NCI-H1417 (cell line): ENCODE measurements at places on chromosomes 2 and 18.

DNA sequence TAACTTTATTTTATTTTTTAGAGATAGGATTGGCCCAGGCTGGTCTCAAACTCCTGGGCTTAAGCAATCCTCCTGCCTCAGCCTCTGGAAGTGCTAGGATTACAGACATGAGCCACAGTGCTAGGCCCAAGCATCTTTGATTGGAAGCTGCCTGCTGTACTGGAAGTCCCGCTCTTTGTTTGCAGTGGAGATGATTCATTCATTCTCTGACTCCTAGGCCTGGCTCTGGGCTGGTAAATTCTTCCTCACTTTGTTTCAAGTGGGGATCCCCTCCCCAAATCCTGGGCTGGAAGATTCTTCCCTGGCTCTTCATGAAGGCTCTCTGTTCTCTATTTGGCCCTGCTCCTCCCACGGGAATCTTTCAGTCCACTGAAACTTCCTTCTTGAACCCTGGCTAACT, 81.9 kb downstream of the NEURL3 start:
- DNase-seq = no peak

DNA sequence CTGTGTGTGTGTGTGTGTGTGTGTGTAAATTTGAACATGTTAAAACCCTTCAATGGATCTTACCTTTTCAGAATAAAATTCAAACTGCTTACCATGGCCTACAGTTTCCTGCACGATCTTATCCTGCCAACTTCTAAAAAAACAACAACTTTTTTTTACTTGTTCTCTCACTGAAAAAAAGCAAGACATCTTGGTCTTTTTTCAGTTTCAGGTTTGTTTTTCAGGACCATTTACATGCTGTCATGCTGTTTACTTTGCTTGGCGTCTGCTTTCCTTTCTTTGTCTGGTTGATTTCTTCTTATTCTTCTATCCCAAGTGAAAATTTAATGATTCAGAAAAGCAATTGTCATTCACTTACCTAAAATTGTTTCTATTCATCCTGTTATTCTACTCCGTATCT, 286.3 kb upstream of the TMEFF2 start:
- DNase-seq = no peak

DNA sequence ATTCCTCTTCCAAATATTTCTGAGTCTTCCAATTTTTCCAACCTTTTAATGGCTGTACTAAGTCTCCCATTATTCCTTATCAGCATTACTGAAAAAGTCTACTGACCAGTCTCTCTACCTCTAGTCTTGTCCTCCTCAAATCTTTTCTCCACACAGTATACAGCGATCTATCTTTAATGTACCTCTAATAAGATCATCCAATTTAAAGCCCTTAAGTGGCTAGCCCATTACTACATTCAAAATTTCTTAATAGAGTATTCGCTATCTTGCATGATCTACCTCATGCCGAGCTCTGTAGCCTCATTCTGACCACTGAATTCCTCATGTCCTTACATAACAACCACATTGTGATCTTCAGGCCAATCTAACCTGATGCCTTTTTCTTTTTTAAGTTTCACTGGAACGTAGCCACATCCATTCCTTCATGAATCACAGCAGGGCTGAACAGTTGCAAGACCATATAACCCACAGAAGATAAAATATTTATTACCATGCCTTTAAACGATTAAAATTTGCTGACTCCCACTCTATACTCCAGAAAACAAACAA, 57.9 kb downstream of the SLC66A3 start:
- DNase-seq = no peak

DNA sequence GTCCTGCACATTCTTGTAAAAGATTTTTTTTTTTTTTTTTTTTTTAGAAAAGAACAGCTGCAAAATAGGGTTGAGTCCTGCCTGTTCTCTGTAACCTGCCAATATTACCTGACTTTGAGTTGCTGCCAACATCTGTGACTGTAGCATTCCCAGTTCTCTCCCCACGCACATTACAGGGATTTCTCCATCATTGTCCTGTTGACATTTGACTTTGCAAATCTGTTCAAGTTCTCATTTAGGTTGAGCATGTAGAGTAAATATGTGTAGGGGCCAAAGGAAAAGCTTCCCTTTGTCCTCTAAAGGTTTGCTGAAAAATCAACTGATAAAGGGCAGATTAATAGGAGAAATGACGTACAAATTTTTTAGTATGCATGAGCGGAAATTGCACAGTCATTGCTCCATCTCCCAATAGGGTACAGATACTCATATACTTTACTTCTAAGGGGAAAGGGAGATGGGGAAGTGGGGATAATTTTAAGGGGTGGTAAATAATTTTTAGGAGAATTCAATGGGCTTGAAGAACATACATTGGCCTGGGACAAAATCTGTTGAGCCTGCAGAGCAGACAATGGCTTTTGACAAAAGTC, 385.5 kb downstream of the PIK3C3 start:
- DNase-seq = no peak

GRCh38 chr2:179106676-179107428, 56.9 kb upstream of the CCDC141 start:
- peak; percentile 70 for DNase-seq
